ENCODE measurements at places on chromosomes 2 and 18. TPM values are rescaled to one million over a fixed set of nuclear protein-coding genes. Genes with fewer than 3 reads are reported as not detected.

Gene B3GNT7
- total RNA-seq = 0.17 TPM

Gene DPY30
- total RNA-seq = 133 TPM

Gene DNAH7
- 0.64 TPM for total RNA-seq

Gene PLA2R1
- total RNA-seq = 1.8 TPM

Gene MEP1B
- total RNA-seq = not detected

Gene KATNAL2
- 2.0 TPM for total RNA-seq

Gene ASB18
- total RNA-seq = not detected

Gene HOXD12
- 0.12 TPM for total RNA-seq

Gene IL36A
- not detected for total RNA-seq

Gene SLC11A1
- 0.07 TPM for total RNA-seq

Gene ITPRIPL1
- 1.3 TPM for total RNA-seq

Gene POU3F3
- total RNA-seq = 1.0 TPM

Gene GAL3ST2
- total RNA-seq = not detected

Gene TUBB8B
- not detected for total RNA-seq

Gene ACTR3
- total RNA-seq = 272 TPM

- no peak for DNase-seq
Measured at GRCh38 chr2:209468846-209469245, 45.0 kb downstream of the MAP2 start.

- no peak for DNase-seq
Measured at GRCh38 chr2:166163775-166164174, 36.0 kb upstream of the SCN1A start.

DNA sequence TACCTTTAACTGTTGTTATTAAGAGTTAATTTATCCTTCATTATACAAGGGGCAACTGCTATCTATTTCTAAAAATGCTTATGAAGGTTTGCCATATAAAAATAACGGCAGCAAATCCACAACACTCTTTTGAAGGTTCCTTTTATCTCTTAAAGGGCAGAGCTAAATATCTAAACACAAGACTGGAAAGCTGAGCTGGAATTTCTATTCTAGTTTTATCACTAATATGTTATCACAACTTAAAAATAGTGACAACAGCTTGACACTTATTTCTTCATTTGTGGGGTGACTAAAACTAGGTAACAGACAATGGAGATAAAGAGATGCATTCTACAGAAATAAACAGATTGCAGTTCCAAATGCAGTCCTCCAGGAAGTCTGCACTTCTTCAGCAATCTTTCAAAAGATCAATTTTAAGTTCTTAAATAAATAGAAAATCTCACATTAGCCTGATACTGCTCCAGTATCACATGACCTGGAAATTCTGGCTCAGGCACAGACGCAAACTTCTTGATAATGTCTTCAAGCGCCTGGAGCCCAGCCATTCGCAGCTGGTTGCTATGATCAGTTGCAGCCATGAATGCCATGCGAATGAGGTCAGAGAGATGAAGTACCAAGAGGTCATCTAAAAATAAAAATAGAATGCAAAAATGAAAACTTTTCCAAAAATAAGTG is 54.0 kb upstream of the STRN start:
- peak; percentile 35 for DNase-seq

DNA sequence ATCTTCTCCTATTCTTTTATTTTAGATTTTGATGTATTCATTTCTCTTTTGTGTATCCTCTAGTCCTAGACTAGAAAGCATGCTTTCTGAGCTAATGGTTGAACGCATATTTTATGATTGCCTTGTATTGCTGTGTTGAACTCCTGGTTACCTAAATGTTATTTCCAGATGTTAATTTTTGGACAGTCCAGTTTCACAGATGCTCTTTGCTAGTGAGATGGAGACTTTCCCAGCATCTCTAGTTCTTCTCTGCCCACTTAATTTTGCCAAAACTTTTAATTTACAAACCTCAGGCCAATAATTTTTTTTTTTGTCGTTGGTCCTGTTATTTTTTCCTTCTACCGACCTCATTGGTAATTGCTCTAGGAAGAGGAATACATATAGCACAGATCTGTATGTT is 153.2 kb downstream of the HAUS1 start:
- no peak for DNase-seq

GRCh38 chr2:126852361-126852760 is 46.3 kb upstream of the TEX51 start:
- DNase-seq = no peak

DNA sequence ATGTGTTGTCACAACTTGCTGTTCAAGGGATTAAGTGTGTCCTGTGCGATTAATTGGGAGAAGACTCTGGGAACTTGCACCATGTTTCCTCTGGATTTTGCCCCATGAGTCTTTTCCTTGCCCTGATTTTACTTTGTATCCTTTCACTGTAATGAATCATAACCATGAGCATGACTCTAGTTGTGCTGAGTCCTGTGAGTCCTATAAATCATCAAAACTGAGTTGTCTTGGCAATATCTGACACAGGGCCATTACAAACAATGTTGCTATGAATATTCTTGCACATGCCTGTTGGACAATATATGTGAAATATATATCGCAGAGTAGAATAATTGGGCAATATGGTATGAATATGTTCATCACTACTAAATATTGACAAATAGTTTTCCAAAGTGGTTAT is 56.5 kb upstream of the COL5A2 start:
- DNase-seq = peak; percentile 58

GRCh38 chr2:170973225-170973491 is 44.1 kb downstream of the GORASP2 start:
- no peak for DNase-seq

GRCh38 chr2:162182395-162182794 is 30.3 kb upstream of the GCG start:
- DNase-seq = no peak

DNA sequence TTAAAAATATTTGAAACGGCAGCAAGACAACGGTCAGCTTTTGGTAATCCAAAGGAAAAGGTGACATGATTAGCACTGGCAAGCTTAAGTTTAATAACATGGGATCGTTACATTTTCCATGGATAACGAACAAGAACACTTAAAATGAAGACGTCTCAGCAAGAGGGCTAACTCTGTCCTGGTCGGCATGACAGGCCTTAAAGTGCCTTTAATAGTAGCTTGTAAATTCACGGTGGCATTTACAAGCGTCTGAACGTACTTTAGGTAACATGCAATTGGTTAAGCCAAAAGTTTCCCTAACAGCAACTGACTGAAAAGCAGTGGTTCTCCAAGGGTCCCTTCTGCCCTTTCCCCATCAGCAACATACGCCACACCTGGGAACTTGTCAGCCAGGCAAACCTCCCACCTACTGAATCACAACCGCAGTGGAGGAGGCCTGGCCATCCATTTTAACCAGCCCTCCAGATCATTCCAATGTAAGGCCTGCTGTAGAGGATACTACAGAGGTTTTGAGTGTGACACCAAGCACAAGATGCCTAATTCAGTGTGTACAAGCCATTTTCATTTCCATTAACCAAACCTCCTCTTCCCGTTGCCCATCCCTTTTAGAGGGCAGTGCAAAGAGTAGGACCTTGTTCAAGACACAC is 4.4 kb downstream of the TGFA start:
- DNase-seq = no peak

GRCh38 chr2:220704081-220704480 is 868.0 kb downstream of the EPHA4 start:
- DNase-seq = no peak

GRCh38 chr2:109375131-109375561 is 238.6 kb downstream of the SEPTIN10 start:
- no peak for DNase-seq

- DNase-seq = no peak
Measured at GRCh38 chr2:156526950-156527636, 90.9 kb downstream of the GPD2 start.

GRCh38 chr2:22521620-22522019 is 863.4 kb upstream of the KLHL29 start:
- DNase-seq = no peak

- DNase-seq = no peak
Measured at GRCh38 chr2:7573166-7573825, 656.1 kb downstream of the RNF144A start.

- peak; percentile 69 for DNase-seq
Measured at GRCh38 chr2:172021074-172021931, 21.6 kb downstream of the METAP1D start.

DNA sequence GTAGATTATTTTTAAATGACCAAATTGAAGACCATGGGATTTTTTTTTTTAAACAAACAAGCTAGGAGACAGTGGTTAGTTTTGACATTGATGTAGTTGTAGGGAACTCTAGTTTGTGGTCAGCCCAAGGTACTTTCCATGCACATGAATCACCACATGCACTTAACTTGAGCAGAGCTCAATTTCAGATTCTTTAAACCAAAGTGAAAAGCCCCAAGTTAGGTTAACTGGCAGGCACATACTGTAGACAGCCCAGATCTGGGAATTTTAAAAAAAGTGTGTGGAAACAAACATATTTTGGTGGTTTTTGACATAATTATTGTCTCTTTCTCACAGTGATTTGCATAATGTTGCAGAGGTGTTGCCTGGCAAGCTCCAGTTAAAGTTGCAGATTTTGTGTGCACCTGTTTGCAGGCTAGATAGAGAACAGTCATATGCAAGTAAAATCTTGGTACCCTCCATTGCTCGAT is 88.4 kb downstream of the BCL2L11 start:
- DNase-seq = peak; percentile 88

- peak; percentile 58 for DNase-seq
Measured at GRCh38 chr2:158619496-158619895, 162.7 kb downstream of the PKP4 start.

GRCh38 chr18:63379639-63379962 is 12.6 kb upstream of the KDSR start:
- DNase-seq = no peak

DNA sequence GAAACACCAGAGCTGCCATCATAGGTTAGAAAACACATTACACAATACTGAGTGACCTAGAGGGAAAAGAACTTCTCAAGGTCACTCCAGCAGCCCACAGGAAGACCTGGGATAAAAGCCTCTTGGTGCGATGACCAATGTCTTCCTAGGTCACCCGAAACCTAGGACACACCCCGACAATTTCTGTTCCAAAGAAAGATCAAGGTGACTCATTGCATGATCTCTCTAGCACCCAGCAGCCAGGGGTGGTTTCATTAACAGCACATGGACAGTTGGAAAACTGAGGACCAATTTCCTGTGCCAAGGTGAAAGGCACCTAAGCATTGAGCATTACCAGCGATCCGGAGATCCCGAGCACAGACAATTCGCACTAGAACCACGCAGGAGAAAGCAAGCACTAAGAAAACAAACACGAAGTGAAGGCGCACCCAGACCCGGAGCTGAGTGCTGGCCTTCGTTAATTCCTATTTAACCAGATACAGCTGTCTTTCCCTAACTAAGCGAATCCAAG is 1.5 kb downstream of the CACNB4 start:
- peak; percentile 43 for DNase-seq

- no peak for DNase-seq
Measured at GRCh38 chr2:27249891-27250651, 12.8 kb downstream of the SLC30A3 start.

GRCh38 chr18:66621816-66622576 is 18.1 kb upstream of the CDH19 start:
- DNase-seq = no peak

DNA sequence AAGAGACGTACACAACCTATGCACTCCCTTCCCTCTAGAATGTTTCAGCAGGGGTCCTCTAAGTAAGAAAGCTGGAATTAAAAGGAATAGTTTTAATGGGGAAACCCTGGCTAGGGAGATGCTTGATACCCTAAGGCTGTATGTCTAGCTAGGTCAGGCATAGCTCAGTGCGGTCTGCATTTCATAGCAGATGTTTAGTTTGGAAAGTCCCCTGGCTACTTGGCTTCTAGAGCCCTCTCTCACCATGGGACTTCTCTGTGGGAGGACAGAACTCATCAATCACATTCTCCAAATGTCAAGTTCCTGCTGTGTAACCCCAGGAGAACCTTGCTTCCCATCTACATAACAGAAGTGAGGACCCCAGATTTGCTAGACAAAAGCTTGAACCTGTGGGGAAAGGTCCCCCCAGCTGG is 24.1 kb upstream of the ANXA4 start:
- DNase-seq = peak; percentile 40

- DNase-seq = no peak
Measured at GRCh38 chr2:24512404-24512803, 21.4 kb downstream of the NCOA1 start.

GRCh38 chr2:159290289-159290907 is 3.9 kb upstream of the WDSUB1 start:
- peak; percentile 61 for DNase-seq

DNA sequence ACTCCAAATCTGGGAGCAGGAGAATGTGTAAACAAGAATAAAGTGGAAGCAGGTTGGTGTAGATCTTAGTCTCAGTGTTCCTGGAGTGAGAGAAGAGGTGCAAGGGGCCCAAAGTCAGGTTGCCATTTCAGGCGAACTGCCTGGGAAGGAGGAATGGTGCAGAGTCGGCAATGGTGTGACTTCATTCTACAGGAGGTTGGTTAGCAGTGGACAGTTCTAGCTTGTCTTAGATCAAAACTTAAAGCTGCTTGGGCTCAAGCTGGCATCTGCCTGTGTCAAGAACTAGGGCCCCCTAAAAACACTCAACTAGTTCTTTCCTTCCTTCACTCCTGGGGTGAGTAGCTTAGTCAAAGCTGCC is 3.5 kb downstream of the STK16 start:
- DNase-seq = no peak

DNA sequence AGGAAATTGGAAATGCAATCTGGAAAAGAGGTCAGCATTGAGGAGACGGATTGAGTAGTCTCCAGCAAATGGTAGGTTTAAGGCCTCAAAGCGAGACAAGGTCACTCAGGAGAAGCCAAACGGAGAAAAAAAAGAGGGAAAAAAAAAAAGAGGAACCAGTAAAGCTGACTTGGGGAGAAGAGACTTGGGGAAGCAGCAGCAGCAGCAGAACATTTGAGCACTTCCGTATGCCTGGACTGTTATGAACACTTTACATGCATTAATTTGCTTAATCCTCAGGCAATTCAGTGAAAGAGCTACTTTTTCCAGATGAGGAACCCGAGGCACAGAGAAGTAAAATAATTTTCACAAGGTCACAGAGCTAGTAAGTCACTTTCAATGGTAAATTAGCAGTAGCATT is 81.3 kb downstream of the OSBPL6 start:
- DNase-seq = no peak

DNA sequence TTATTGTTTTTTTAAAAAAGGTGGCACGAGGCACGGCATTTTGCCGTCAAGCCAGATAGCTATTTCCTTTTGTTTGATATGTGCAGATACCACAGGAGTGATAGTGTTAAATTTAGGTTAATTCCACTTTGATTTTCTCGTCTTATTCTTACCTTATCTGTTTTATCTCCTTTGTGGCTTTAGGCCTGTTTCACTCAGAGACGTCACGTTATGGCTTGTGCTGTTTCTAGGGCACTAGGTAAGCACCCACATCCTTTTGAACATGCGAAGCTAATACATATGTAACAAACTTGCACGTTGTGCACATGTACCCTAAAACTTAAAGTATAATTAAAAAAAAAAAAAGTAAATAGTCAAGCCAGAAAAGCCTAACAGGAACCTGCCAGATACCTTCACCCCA is 57.8 kb downstream of the C18orf63 start:
- no peak for DNase-seq

- DNase-seq = peak; percentile 46
Measured at GRCh38 chr2:96142217-96143113, 2.8 kb downstream of the DUSP2 start.

All from M059J (cell line).